ENCODE measurements at places on chromosomes 3 and 15.

DNA sequence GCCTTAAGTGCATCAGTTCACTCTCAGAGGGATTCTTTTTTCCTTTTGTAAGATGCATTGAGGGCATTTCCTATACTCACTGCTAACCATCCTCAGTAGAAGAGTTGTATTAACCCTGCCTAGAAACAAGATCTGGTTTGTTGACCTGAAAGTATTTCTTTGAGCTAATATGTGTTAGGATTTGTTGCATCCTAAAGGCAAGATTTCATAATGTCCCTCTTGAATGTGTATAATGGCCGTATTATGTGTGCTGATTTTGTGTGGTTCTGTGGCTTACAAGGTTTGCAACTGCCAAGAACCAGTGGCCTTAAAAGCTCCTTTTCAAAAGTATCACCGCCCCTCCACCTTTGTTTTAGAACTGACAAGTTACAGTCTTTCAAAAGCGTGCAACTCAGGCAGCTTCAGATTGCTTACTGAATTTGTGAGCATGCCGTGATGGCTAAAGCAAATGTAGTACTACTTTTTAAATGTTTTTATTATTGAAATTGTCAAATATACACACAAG lies 182.0 kb upstream of the BHLHE40 start:
- DNase-seq: no peak

- no peak for DNase-seq
Observed at GRCh38 chr15:41988896-41989572, 16.7 kb upstream of the EHD4 start.

GRCh38 chr3:19030522-19030839 lies 117.8 kb upstream of the KCNH8 start:
- DNase-seq: no peak

DNA sequence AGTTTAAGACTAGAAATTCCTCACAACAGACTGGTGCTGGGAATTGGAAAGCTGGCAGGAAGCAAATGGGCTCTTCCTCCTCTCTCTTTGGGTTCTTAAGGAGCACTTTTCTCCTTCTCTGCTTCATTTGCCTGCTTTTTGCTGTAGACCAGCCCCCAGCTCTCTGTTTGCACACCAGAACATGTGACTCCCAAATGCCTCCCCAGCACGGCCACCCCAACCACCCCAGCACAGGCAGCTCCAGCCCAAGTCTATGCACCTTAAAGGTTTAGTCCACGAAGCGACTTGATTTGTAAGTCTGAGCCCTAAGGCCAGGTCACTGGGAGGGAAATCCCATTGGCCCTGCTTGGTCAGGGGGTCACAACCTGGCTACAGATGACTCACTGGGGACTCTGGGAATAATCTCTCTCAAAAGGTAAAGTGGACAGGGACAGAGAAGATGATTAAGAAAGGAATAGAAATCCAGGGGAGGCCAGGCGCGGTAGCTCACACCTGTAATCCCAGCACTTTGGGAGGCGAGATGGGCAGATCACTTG lies 377.8 kb upstream of the PROK2 start:
- DNase-seq: no peak

DNA sequence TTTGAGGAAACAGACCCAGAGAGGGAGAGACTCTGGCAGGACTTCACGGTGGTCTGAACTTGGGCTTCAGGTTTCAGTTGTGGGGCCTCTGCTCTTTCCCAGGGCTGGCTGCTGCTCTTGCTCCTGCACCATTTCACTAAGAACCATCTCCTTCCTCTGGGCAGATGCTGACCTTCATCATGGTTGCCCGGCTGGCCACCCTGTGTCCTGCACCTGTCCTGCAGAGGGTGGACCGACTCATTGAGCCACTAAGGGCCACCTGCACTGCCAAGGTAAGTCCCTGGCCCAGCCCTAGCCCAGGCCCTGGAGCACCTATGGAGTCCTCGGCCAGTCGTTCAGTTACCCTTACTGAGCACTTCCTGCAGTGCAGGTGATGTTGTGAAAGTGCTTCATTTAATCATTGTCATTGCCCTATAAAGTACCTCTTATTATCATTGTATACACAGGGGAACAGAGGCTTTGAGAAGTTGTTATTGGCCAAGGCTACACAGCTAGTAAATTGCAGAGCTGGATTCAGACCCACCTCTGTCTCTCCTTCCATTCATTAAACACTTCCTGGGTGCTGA lies 10.0 kb downstream of the RPL32 start:
- DNase-seq: no peak

DNA sequence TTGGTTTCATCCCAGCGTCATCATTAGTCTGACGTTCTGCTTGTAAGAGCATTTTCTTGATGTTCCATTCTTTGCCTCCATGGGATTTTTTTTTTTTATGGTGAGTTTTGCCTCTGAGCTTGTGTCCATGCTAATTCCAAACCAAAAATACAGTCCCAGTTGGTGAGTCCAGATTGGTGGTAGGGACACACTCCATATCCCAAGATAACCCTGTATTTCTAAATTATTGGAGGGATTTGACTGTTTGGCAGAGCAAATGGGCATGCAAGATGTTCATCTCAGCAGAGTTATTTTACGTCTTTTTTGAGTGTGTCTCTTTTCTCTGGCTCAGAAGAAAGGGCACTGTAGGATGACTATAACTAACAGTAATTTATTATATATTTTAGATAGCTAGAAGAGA lies 526.8 kb upstream of the CFAP20DC start:
- no peak for DNase-seq

DNA sequence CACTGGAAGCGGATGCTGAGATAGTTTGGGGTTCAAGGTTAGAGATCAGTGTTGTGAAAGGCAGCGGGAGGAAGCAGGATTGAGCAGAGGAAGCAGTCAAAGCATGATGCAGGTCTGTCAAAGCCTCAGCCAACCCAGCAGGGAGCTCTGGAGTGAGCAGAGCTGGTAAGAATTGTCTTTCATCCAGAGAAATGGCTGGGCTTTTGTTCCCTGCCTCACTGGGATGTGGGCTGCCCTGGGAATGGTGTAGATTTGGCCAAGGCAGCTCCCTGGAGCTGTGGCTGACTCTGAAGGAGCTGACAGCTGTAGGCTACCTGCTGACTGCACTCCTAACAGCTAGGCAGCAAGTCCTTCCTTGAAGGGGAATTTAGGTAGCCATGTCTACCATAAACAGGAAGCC lies 61.9 kb upstream of the STXBP5L start:
- no peak for DNase-seq

DNA sequence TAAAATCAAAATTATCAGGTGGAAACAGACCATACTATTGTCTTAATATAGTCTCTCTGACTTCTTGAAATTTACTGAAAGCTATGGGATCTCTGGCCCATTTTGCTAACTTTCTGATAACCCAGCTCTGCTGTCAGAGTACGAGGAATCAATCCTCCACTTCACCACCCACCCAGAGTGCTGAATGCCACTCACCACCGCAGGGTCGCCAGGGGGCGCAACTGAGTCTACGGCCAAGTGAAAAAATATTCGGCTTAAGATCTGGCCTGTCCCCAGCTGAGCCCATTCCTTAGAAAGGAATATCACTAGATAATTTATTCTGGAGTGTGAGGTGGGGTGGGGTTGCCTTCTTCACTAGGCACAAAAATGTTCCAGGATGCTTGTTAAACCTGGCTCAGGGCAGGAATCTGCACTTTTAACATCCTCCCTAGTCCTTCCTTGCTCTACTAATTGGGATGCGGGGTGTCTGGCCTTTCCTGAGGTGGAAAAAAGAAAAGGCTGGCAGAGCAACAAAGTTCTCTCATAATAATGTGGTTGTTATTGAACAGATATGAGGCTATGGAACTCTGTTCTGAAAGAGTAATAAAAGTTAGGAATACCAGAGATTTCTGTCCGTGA lies 520.6 kb downstream of the MFSD1 start:
- peak; percentile 76 for DNase-seq

GRCh38 chr3:4218456-4219226 lies 84.5 kb upstream of the SETMAR start:
- no peak for DNase-seq

All from HEK293T (cell line).